Activated T-cell treated with anti-CD3 and anti-CD28 coated beads, Interleukin-2, amount 50 U/mL, for 4 hours (primary cell): ENCODE measurements at places on chromosomes 12 and 14. TPM values are rescaled to one million over a fixed set of nuclear protein-coding genes. Genes with fewer than 3 reads are reported as not detected.

UNC79 gene
- not detected for total RNA-seq

DNA sequence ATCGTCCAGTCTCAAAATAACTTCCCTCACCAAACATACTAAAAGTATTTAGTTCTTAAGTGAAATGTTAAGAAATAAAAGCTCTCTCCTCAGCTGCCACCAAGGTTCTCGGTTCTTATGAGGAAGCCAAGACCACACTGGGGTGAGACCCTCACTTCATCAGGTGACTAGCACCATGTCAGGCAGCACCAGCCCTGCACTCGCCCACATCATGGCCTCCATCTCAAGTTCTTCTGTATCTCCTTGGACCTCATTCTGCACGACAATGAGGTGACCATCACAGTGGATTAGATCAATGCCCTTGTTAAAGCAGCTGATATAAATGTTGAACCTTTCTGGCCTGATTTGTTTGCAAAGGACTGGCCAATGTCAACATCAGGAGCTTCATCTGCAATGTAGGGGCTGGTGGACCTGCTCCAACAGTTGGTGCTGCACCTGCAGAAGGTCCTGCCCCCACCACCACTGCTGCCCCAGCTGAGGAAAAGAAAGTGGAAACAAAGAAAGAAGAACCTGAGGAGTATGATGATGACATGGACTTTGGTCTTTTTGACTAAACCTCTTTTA lies 12.4 kb downstream of the SEC23A start:
- DNase-seq: no peak

DNA sequence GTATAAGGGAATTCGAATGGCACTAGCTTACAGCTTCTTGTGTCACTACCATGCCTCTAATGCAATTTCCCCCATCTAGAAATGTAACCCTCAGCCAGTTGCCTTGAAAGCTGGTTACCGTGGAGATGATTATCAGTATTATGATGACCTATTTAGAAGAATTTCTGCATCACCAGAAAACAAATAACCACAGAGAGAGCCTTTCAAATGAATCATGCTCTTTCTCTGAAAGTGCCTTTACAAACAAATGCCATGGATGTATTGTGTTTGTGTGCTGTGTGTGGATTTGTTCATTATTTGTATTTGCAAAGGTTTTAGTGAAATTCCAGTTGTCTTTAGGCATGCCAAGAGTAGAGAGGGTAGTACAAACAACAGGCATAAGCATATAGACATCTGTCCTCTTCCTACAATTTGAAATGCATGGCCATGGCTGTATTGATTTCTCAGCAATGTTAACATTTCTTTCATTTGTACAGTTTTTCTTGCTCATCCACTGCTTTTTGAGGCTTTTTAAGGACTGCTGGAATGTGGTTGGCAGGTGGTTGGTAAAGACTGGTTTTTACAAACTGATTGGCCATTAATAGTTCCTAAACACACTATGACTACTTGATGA lies 266.5 kb downstream of the PAWR start:
- no peak for DNase-seq

DNA sequence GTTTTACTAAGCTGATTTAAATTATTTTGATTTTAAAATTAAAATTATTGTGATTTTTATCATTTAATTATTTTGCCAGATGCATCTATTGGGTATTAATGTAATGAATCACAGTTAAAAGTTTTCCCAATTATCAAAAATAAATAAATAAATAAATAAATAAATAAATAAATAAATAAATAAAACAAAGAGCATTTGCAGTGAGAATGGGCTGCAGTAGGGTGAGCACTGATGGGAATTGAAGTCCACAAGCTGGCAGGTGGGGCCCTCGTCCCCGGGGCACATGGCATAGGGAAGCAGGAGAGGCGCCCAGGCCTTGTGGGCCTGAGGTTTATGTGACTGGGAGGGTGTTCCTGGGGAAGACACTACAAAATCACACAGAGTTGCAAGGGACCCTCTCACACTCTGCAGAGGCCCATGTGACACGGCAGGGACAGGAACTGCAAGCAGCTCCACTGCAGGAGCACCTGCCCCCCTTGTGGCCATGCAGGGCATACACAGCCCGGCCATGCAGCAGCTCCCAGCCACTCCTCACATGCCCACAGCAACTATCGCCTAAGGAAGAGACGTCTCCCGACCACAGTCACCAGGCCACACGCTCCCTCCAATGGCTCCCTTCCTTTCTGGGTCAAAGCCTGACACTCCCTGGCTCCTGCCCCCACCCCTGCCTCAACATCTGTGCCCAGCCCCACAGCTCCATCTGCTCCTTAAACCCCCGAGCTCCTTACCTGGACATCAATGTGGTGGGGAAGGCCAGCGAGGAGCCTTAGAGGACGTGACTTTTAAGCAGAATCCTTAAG lies 256.3 kb upstream of the SFSWAP start:
- DNase-seq: no peak

C12orf60 gene
- total RNA-seq: 2.4 TPM

DNA sequence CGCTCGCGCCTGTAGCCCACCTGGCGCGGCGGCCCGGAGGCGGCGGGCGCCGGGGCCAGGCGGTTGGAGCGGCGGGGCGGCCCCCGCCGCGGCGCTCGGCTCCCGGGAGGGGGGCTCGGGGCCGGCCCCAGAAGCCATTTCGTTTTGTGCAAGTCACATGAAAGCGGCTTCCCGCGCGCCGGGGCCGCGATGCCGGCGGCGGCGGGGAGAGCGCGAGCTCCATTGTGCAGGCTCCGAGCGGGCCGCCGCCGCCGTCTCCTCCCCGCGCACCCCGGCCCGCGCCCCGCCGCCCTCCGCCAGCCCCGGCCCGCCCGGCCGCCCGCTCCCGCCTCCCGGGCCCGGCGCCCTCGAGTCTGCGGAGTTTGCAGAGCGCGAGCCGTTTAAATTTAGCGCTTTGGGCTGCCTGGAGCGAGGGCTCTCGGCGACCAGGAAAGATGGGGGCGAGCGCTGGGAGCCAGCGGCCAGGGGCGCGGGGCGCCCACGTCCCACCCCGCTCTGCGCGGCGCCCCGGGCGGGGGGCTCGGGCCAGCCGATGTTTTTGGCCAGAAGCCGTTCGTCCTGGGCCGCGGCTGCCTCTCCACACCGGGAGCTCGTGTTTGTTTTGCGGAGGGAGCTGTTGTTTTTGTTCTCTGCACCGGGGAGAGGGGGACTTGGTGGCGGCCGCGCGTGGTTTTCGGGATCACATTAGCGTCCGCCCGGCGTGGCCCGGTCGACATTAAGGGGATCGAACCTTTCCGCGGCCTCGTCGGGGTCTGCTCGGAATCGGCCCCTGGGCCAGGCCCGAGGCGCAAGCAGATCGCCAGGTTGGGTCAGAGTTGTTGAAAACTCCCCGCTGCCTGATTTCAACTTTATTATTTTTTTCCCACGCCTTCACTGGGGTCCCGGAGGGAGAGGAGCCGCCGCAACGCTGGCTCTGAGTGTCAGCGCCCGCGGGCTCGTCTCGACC lies 982 bp downstream of the BCL7A start:
- no peak for DNase-seq

DNA sequence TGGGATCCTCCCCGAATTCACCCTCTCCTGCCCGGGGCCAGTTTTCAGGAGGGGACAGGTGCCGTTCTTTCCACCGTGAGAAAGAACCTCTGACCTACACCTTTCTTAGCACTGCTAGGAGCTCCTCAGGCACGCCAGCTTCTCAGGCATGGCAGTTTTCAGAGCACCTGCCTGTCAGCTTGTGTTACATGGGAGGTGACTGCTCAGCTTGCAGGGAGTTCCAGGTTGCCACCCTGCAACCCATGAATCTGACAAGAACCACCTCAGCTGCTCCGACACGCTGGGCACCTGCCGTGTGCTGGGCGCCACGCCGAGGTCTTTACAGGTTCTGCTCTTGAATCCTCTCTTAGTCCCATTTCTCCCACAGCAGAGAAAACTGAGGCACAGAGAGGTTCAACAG lies 12.9 kb downstream of the BRI3BP start:
- no peak for DNase-seq

TBC1D30 gene
- 0.24 TPM for total RNA-seq
